ENCODE measurements at places on chromosomes 7 and 10. TPM values are rescaled to one million over a fixed set of nuclear protein-coding genes. Genes with fewer than 3 reads are reported as not detected.

The ASB15 gene
- total RNA-seq, result not detected

The GRK5 gene
- total RNA-seq, result 41.6 TPM

The ABCB1 gene
- 3.7 TPM for total RNA-seq

The CD36 gene
- total RNA-seq, result not detected
